ENCODE measurements at places on chromosomes 16 and 17.

GRCh38 chr17:58192612-58193011, at the start of gene EPX:
Gene EPX, plus strand, starts transcription at chr17:58192726. Its CDS starts 121 bp downstream, at chr17:58192847.
- DNase-seq = no peak

DNA sequence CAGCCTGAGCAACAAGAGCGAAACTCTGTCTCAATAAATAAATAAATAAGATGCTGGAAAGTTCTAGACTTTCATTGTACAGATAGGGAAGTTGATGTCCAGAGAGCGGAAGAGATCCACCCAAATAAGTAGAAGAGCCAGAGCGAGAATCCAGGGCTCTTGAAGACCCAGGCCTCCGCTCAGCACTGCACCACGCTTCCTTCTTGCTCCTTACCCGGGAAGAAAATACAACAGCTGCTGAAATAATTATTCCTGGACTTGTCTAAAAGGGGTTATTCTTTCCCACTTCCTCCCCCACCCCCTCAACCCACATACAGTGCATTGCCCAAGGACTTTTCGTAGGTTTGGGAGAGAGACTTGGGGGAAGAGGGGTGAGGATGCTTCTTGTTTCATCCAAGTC, 26.7 kb downstream of the CDK5RAP3 start:
- no peak for DNase-seq

GRCh38 chr16:85556456-85557082, 56.6 kb upstream of the GSE1 start:
- DNase-seq = peak; percentile 71

- DNase-seq = no peak
Measured at GRCh38 chr17:42053731-42054500, 3.5 kb upstream of the C17orf113 start.

DNA sequence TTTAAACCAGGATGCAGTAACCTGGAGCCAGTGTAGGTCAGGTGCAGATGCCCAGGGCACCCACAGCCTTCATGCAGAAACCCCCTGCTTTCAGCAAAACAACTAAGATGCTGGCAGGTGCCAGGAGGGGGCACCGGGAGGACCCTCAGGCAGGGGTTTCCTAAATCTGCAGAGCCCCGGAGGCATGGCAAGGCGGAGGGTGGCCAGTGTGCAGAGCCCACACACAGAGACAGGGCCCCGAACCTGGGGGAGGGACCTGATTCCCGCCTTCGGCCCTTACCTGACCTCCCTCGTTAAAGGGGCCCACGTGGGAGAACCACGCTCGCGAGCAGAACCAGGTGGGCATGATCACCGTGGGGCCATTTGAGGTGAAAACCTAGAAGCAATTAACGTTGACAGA, 114.0 kb upstream of the METRNL start:
- DNase-seq = no peak

- DNase-seq = no peak
Measured at GRCh38 chr17:55632893-55633292, 89.8 kb downstream of the TMEM100 start.

DNA sequence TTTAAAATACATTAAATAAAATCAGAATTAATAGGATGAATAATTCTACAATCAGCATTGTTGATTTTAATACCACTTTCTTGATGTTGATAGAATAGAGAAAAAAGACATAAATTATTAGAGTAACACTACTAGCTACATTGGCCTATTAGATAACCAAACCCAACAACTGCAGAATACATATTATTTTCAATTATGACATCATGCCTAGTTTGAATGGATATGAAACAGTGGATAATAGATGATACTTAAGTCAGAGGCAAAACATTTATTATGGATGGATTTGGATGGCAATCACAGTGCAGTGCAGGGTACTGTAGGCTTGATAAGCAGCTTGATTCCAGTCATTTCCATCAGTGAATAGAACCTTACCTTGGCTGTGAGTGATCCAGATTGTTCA, 293.1 kb downstream of the BCAS3 start:
- DNase-seq = no peak

DNA sequence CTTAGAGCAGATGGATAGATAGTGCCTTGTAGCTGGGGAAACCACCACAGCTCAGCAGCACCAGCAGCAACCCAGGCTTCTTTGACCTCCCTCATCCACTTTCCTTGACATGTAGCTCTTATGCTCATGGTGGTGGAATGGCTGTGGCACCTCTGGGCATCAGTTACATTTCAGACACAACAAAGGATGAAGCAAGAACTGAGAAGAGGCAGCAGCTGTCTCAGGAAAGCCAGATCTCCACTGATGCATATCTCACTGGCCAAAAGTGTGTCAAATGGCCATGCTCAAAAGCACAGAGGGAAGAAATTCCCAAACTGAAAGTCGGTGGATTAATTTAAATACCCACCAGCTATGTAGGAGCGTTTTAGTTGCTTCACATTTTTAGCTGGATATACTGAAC, 671.4 kb upstream of the SALL1 start:
- DNase-seq = no peak

DNA sequence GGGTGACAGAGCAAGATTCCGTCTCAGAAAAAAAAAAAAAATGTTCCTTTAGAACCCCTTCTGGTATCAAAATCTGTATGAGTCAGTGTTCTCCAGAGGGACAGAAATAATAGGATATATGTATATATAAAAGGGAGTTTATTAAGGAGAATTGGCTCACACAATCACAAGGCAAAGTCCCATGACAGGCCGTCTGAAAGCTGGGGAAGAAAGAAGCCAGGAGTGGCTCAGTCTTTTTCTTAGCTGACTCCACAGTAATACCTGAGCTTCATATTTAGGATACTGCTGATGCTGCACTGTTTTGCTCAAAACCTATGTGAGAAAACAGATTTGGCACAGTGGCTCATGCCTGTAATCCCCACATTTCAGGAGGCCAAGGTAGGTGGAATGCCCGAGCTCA, 22.5 kb downstream of the ZZEF1 start:
- DNase-seq = no peak

DNA sequence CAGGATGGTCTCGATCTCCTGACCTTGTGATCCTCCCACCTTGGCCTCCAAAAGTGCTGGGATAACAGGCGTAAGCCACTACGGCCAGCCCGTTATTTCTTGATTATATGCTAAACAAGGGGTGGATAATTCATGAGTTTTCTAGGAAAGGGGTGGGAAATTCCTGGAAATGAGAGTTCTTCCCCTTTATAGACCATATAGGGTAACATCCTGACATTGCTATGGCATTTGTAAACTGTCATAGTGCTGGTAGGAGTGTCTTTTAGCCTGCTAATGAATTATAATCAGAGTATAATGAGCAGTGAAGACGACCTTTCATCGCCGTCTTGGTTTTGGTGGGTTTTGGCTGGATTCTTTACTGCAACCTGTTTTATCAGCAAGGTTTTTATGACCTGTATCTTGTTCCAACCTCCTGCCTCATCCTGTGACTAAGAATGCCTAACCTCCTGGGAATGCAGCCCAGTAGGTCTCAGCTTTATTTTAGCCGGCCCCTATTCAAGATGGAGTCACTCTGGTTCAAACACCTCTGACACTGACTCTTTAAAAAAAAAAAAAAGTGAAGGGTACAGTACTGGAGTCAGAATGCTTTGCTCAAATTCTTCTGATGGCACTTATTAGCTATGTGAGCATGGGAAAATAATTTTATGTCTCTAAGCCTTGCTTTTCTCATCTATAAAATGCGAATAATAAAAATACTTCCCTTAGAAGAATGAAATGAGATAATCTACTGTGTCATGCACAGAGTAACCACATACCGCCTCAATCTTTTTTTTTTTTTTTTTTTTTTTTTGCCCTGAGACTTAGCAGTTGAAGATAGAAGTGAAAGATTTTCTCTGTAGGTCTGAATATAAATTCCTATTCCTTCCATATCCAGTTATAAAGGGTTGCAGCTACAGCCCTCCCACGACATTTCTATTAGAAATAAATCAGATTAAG, 5.1 kb upstream of the CALCOCO2 start:
- no peak for DNase-seq

DNA sequence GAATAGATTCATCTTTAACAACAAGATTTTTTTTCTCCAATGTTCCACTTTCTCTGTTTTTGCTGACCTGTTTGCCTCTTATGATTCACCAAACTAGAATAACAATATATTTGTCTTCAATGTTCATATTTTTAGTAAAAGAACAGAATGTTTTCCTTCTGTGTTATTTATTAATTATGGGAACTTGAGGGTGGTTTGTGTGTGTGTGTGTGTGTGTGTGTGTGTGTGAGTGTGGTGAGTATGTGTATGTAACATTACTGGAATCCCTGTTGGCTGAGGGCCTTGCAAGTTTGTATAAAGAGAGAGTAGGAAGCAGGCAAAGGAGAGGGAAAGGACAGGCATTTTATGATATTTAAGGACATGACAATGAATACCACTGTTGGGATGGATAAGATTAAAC, 13.8 kb downstream of the STXBP4 start:
- no peak for DNase-seq

DNA sequence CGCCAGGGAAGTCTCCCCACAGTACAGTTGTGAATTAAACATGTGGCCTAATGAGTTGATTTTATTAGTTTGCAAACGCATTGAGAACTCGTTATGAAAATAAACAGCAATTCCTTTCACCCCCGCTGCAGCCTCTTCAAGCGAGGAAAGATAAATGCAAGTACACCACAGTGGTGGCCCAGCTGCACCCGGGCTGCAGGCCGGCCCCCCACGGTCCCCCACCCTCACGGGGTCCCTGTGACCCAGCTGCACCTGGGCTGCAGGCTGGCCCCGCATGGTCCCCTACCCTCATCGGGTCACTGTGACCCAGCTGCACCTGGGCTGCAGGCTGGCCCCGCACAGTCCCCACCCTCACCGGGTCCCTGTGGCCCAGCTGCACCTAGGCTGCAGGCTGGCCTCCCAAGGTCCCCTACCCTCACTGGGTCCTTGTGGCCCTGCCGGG, 32.2 kb downstream of the SDK2 start:
- DNase-seq = no peak

DNA sequence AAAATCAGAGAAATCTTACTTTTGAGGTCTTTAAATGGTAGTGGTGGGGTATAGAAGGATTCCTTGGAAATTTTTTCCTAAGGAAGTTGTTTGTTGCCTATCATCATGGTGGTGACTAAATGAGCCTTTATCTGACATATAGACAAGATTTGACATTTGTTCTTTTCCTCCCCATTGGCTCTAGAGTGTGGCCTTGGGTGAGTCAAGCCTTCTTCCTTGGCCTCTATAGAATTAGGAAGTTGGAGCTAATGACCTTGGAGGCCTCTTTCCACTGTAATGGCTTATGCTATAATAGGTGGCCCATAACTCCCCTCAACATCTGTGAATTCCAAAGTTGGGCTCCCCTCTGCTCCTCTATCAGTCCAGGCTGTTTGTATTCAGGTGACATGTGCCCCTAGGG, 79.1 kb upstream of the HNF1B start:
- DNase-seq = no peak
